ENCODE measurements at places on chromosomes 3 and 15.

DNA sequence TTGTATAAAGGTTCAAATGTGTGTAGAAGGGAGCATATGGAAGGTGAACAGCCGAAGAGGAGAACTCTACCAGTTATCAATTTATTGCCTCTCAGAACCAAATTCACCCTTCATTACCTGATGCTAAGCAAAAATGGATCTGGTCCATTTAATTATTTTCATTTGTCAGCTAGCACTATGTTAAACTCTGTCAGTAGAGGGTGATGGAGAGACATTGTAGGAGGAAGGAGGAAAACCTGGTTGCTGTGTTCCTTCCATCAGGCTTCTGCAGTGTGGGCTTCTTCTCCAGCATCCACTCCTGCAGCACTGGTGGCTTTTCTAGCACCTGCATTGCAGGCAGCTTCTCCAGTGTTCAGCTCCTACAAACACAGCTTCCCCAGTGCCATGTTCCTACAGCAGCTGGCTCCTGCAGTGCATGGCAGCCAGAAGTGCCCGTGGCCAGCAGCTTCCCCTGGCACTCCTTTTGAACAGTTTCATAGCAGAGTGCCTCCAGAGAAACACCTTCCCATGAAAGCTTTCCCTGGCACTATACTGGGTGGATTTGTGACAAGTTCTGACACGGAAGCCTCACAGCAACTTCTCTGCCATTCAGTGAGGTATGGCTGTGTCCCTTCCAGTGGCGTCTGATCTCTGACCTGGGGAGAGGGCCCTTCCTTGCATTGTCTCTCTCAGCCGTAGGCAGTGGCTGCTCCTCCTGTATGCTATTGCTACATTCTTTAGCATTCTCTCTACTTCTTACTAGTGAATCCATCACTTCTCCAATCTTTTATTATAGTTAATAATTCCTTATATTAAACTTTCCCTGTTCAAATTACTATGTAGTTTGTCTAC lies 14.6 kb upstream of the IL17RD start:
- DNase-seq = no peak

DNA sequence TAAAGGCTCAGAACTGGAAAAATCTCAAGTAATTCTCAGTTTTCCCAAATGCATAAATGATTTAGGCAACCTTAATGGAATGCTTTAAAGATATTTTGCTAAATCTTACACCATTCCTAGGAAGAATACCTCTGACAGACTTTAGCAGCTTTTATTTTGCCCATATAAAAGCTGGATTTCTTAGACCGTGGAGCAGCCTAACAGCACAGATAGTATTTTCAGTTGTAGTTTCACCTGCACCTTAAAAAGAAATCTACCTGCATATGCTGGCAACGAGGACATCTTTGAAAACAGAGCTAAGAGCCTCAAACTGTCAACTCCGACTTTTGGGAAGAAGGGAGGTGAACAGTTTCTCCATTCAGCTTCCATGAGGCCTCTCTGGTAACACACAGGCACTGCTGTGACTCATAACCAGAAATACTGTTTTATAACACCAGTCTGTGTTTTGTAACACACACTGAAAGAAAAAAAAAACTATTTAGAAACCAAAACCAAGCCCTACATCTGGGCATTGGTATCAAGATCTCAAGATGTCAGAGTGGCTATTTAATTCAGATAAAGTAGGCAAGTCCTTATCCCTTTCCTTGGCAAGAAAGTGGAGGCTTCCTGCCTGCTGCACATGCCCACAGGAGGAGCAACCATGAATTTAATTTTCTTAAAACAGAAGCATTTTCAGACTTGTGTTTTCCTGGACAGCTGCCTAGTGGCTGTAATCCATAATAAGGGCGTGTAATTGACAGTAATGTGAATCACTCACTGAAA lies 181.5 kb upstream of the ICE2 start:
- DNase-seq = no peak

DNA sequence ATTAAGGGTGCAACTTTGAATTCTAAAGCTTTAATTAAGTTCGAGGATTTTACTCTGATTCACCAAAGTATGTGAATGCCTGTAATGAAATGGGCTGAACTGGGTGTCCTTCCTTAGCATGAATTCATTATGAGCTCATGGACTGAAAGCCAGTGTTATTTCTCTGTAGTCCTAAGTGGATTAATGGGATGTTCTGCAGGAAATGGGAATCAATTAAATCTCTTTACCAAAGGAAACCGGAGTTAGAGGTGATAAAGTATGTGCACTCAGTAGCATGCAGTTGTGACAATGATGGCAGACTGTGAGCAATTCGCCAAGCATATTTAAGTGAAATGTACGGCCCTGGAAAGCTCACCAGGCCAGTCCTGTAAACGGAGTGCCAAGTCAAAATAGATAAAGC lies 138.7 kb downstream of the CHL1 start:
- DNase-seq = no peak

GRCh38 chr3:54197509-54197908 lies 75.2 kb downstream of the CACNA2D3 start:
- no peak for DNase-seq

GRCh38 chr15:34280193-34280592 lies 55.4 kb downstream of the EMC4 start:
- no peak for DNase-seq

DNA sequence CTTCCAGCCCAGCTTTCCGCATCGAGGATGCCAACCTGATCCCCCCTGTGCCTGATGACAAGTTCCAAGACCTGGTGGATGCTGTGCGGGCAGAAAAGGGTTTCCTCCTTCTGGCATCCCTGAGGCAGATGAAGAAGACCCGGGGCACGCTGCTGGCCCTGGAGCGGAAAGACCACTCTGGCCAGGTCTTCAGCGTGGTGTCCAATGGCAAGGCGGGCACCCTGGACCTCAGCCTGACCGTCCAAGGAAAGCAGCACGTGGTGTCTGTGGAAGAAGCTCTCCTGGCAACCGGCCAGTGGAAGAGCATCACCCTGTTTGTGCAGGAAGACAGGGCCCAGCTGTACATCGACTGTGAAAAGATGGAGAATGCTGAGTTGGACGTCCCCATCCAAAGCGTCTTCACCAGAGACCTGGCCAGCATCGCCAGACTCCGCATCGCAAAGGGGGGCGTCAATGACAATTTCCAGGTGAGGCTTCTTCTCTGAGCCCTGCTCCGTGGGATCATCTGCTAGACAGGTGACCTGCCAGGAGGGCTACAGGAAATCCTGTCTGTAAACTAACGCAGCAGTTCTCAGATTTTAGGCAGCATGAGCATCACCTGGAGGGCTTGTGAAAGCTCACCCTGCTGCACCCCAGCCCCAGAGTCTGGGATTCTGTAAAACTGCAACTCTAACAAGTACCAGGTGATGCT lies 1.6 kb downstream of the THBS1 start:
- no peak for DNase-seq

GRCh38 chr3:46454209-46454595 lies 10.5 kb downstream of the LTF start:
- no peak for DNase-seq

- DNase-seq = no peak
Observed at GRCh38 chr15:32998182-32998581, 196.3 kb downstream of the FMN1 start.

DNA sequence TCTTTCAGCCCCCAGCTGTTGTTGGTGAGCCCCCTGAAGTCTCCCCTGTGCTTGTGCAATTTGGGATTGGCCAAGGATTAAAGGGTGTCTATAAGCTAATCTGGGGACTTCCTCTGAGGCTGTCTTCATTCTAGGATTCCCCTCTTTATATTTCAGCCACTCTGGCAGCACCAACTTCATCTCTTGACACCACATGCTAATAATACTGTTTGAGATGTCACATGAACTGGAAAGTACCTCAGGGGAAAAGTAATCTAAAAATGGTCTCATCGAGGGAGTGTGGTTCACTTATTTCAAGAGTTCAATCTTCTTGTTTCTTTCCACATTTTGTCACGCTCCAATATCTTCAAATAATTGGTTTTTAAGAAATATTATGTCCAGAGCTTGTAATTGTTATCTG lies 279.2 kb upstream of the TMC3 start:
- DNase-seq = no peak

Data from epithelial cell of prostate (primary cell).